ENCODE measurements at places on chromosomes 3 and 15. TPM values are rescaled to one million over a fixed set of nuclear protein-coding genes. Genes with fewer than 3 reads are reported as not detected.

DNA sequence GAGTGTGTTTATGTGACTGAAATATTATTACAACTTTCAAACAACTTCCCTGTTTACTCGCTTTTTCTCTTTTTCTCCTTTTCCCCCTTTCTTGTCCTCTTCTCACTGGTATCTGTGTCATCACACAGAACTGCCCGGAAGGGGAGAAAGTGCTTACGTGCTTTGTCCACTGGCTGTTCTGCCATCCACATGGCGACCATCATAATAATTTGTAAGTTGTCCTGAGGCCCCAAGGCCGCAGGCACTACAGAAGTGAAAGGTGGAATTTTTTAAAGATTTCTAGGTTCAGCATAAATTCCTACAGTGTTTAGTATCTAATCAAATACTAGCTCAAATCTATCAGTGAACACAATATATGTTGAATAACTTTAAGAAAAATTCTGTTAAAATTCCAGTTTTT lies 26.7 kb upstream of the ABHD10 start:
- DNase-seq = no peak
- no peak overlapping the region for H3K4me3 ChIP-seq
- H3K4me1 ChIP-seq = no peaks in the 10 kb centered on the region
- no peak overlapping the region for H3K27ac ChIP-seq

DNA sequence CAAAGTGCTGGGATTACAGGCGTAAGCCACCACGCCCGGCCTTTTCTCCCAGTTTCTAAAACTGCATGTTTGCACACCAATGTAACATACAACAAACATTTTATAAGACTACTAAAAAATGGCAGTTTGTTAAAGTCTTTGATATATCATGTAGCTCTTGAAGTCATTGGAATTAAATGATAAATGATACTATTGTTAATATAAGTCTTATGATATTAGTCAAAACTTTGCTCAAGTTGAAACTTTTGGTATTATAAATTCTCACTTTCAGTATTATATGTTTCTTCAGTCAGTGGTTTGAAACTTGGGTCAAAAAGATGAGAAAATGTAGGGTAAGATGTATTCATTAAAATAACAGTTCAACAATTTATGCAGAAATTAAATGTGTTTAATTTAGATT lies 117.6 kb upstream of the TBL1XR1 start:
- H3K4me1 ChIP-seq = no peaks in the 10 kb centered on the region
- DNase-seq = no peak
- no peak overlapping the region for H3K4me3 ChIP-seq
- no peaks in the 10 kb centered on the region for H3K27me3 ChIP-seq
- no peak overlapping the region for H3K27ac ChIP-seq

DNA sequence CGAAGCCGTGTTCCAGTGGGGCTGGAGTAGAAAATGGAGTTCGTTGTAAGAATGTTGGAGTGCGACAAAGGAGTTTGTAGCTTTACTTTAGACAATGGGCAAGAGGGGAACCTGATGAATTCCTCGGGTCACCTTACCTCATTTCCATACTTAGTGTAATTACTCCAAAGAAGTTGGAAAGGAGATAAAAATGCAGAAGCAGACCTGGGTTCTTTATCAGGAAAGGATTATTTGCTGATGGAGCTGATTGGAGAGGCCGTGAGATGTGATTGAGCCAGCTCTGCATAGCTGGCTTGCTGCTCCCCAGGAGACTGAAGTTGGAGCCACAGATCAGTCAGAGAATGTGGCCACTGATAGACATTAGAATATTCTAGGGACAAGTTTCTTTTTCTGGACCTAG lies 33.4 kb upstream of the TBL1XR1 start:
- no peak overlapping the region for H3K27ac ChIP-seq
- DNase-seq = no peak

- no peak for DNase-seq
- no peak overlapping the region for H3K27ac ChIP-seq
- no peaks in the 10 kb centered on the region for H3K27me3 ChIP-seq
Measured at GRCh38 chr15:60993008-60993407, 236.1 kb downstream of the RORA start.

- no peak for DNase-seq
- no peak overlapping the region for H3K27ac ChIP-seq
- H3K4me3 ChIP-seq = no peak overlapping the region
- H3K27me3 ChIP-seq = peaks cover 7% of the 10 kb centered on the region
- H3K4me1 ChIP-seq = no peaks in the 10 kb centered on the region
Measured at GRCh38 chr3:23741036-23741706, 64.6 kb upstream of the UBE2E1 start.

GRCh38 chr15:101182215-101182614 lies 69.6 kb downstream of the CHSY1 start:
- no peak overlapping the region for H3K4me3 ChIP-seq
- H3K27ac ChIP-seq = no peak overlapping the region
- no peaks in the 10 kb centered on the region for H3K4me1 ChIP-seq
- H3K27me3 ChIP-seq = no peaks in the 10 kb centered on the region
- H3K36me3 ChIP-seq = no peaks in the 10 kb centered on the region

Gene ZPLD1
- total RNA-seq = not detected

Gene CLRN1
- not detected for total RNA-seq

Gene CLEC3B
- 1.0 TPM for total RNA-seq

DNA sequence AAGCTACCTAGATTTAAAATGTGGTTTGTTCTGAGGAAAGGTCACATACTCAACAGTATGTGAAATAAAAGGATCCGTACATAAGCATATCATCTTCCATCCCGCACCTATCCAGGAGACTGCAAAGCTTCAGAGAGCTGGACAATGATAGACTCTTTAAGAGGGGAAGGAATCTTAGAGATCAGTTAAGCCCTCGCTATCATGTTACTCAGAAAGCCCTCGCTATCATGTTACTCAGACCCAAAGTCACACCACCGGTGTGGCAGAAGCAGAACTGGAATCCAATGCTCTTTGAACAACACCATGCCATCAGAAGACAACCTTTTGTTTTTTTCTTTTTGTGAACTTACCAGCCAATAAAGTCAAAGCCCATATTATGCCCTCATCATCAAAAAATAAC lies 5.8 kb downstream of the ANO10 start:
- no peaks in the 10 kb centered on the region for H3K4me1 ChIP-seq
- no peak overlapping the region for H3K4me3 ChIP-seq
- no peaks in the 10 kb centered on the region for H3K27me3 ChIP-seq
- no peak overlapping the region for H3K27ac ChIP-seq
- no peak for DNase-seq
- no peaks in the 10 kb centered on the region for H3K36me3 ChIP-seq

DNA sequence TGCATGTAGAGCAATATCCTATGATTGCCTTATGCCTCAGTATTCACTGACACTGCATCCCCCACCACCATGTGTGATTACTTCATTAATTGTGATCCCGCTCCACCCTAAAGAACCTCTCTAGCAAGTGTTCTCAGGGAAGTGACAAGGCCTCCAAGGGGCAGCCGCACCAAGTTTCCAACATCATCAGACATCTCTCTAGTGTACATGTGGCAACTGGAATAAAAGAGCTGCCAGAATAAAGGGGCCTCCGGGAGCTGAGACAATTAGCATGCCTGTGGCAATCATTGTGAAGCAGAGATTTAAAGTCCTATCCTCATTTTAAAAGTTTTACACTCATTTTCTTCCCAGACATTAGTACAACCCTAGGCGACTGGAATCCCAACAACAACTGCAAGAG lies 902.1 kb upstream of the SEMA6D start:
- H3K4me3 ChIP-seq = no peak overlapping the region
- H3K4me1 ChIP-seq = no peaks in the 10 kb centered on the region
- H3K36me3 ChIP-seq = no peaks in the 10 kb centered on the region
- no peak overlapping the region for H3K27ac ChIP-seq
